Mesangial cell (primary cell): ENCODE measurements at places on chromosomes 16 and 17. TPM values are rescaled to one million over a fixed set of nuclear protein-coding genes. Genes with fewer than 3 reads are reported as not detected.

The HSD17B2 gene
- 0.33 and 0.38 TPM in 2 replicates for total RNA-seq

The PMP22 gene
- 14.5 and 29.9 TPM in 2 replicates for total RNA-seq

The EZH1 gene
- total RNA-seq: 5.2 and 15.0 TPM in 2 replicates

The TMEM238L gene
- total RNA-seq: not detected in 2 replicates

The FOXN1 gene
- not detected in 2 replicates for total RNA-seq

The TBC1D3K gene
- under 0.01 TPM in 1 of 2 replicates, not detected in the other for total RNA-seq

The CPHXL2 gene
- not detected in 2 replicates for total RNA-seq

The FAM117A gene
- total RNA-seq: 5.8 and 6.0 TPM in 2 replicates

The CDH1 gene
- total RNA-seq: 2.3 and 23.3 TPM in 2 replicates

The SNAI3 gene
- 0.25 TPM in 1 of 2 replicates, not detected in the other for total RNA-seq

The CA7 gene
- total RNA-seq: not detected in 2 replicates

The EIF4A3 gene
- 61.2 and 85.6 TPM in 2 replicates for total RNA-seq

The FOXJ1 gene
- total RNA-seq: 0.81 and 5.8 TPM in 2 replicates

The ASPHD1 gene
- 13.9 and 25.9 TPM in 2 replicates for total RNA-seq

The AOC3 gene
- 0.38 TPM in 1 of 2 replicates, not detected in the other for total RNA-seq

The KRT25 gene
- not detected in 2 replicates for total RNA-seq

The LITAFD gene
- total RNA-seq: not detected in 2 replicates

The DYNLL2 gene
- total RNA-seq: 10.1 and 11.4 TPM in 2 replicates

The CCDC144A gene
- under 0.01 and 0.49 TPM in 2 replicates for total RNA-seq

The EFNB3 gene
- 0.81 and 3.8 TPM in 2 replicates for total RNA-seq

The NPIPA3 gene
- total RNA-seq: 0.13 TPM in 1 of 2 replicates, not detected in the other

The TERB1 gene
- not detected in 2 replicates for total RNA-seq

The MPO gene
- 0.13 TPM in 1 of 2 replicates, not detected in the other for total RNA-seq

The DPEP1 gene
- 1.5 and 29.3 TPM in 2 replicates for total RNA-seq

The CHD9NB gene
- total RNA-seq: 0.65 and 0.76 TPM in 2 replicates

The STX1B gene
- 0.63 and 0.65 TPM in 2 replicates for total RNA-seq

The RAMP2 gene
- total RNA-seq: 5.1 TPM in 2 replicates

The ACBD4 gene
- total RNA-seq: 2.9 and 10.6 TPM in 2 replicates

The SPN gene
- 0.25 and 0.49 TPM in 2 replicates for total RNA-seq

The GP1BA gene
- not detected in 2 replicates for total RNA-seq

The RUNDC3A gene
- total RNA-seq: 2.3 TPM in 1 of 2 replicates, not detected in the other

The PIRT gene
- not detected in 2 replicates for total RNA-seq

The KCTD19 gene
- total RNA-seq: 0.16 and 0.38 TPM in 2 replicates

The KRTAP9-2 gene
- total RNA-seq: not detected in 2 replicates

The MYOCD gene
- total RNA-seq: 0.63 and 3.1 TPM in 2 replicates

The CDRT4 gene
- total RNA-seq: 1.6 TPM in 1 of 2 replicates, not detected in the other

The BAIAP3 gene
- total RNA-seq: 1.5 and 1.6 TPM in 2 replicates

The PRM2 gene
- not detected in 2 replicates for total RNA-seq

The CHST5 gene
- not detected in 2 replicates for total RNA-seq

The OR2C1 gene
- total RNA-seq: not detected in 2 replicates

The CCL4 gene
- total RNA-seq: not detected in 2 replicates

The ABCC11 gene
- total RNA-seq: 0.13 TPM in 1 of 2 replicates, not detected in the other

The MILR1 gene
- total RNA-seq: not detected in 2 replicates

The ARHGAP44 gene
- 1.8 and 3.8 TPM in 2 replicates for total RNA-seq

The ABCA10 gene
- total RNA-seq: under 0.01 and 0.25 TPM in 2 replicates

The PERCC1 gene
- not detected in 2 replicates for total RNA-seq

The ERCC4 gene
- 3.7 and 4.7 TPM in 2 replicates for total RNA-seq

The CCDC200 gene
- total RNA-seq: not detected in 2 replicates

The NECAB2 gene
- 1.3 TPM in 1 of 2 replicates, not detected in the other for total RNA-seq

The C16orf89 gene
- not detected in 2 replicates for total RNA-seq

The TRPV3 gene
- 0.65 and 0.89 TPM in 2 replicates for total RNA-seq

The C17orf67 gene
- 0.76 and 1.1 TPM in 2 replicates for total RNA-seq

The ZNF597 gene
- total RNA-seq: 1.1 and 1.4 TPM in 2 replicates

The GFAP gene
- 0.38 and 0.49 TPM in 2 replicates for total RNA-seq

The CD300A gene
- not detected in 2 replicates for total RNA-seq

The MYCBPAP gene
- total RNA-seq: 0.76 and 0.98 TPM in 2 replicates
